ENCODE measurements at places on chromosomes 11 and 22.

- no peak for DNase-seq
Measured at GRCh38 chr22:32355760-32356159, 1.9 kb upstream of the RFPL3 start.

DNA sequence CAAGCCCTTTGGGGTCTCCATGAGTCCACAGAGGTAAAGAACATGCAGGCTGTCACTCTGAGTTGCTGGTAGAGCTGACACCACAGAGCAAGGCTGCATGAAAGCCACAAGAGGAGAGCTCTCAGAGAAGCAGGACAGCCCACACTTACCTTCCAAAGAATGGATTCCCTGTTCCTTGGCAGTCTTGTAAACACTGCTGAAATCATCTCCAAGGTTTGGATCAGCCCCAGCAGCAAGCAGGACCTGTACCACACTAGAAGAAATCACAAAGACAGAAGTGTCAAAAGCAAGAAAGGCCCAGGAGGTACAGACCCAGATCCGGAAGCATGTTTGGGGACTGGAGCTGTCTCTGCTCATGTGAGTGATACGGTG, 54.2 kb downstream of the CLPB start:
- no peak for DNase-seq

- DNase-seq: peak; percentile 5
Measured at GRCh38 chr11:102564110-102564509, 33.6 kb upstream of the MMP7 start.

- DNase-seq: no peak
Measured at GRCh38 chr11:85663080-85663752, 1.7 kb downstream of the CREBZF start.

DNA sequence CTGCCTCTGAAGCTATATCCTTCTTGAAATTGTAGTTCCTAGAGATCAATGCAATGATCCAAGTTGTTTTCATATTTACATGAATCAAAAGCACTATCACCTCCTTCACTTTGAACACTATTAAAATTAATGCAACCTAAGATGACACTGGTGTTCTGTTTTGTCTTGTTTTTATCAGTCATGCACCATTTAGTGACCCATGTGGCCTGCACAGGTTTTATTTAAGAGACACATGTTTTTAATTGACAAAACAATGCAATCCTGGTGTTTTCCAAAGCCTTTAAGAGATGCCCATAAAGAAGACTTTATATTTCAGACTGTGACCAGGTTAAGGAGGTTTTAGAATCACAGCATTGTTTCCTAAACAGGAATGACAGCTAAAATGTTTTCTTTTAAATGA, 177.5 kb downstream of the FAM181B start:
- no peak for DNase-seq

DNA sequence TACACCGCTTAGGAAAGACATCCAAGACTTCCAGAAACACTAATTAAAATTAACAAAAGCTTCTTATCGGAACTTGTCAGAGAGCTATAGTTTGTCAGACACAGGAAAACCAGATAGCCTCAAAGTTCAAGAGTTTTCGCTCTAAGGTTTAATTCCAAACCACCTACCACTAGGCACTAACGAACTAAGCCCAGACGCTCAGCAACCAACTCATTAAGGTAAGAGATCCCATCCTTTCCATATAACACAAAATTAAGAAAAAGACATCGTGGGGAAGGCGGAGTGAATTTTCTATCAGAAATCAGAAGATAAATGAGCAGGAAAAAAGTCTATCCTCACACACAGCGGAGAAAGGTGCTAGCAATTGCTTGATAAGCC, 382 bp downstream of the IMMP1L start:
- no peak for DNase-seq

DNA sequence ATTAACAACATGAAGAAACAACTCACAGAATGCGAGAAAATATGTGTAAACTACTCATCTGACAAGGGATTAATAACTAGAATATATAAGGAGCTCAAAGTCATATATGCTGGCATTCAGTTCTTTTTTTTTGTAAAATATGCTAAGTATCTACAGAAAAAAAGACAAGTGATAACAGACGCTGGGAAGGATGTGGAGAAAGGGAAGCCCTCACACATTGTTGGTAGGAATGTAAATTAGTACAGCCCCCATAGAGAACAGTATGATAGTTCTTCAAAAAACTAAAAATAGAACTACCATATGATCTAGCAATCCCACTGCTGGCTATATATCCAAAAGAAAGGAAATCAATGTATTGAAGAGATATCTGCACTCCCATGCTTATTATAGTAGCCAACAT, 13.8 kb downstream of the GAB2 start:
- no peak for DNase-seq

DNA sequence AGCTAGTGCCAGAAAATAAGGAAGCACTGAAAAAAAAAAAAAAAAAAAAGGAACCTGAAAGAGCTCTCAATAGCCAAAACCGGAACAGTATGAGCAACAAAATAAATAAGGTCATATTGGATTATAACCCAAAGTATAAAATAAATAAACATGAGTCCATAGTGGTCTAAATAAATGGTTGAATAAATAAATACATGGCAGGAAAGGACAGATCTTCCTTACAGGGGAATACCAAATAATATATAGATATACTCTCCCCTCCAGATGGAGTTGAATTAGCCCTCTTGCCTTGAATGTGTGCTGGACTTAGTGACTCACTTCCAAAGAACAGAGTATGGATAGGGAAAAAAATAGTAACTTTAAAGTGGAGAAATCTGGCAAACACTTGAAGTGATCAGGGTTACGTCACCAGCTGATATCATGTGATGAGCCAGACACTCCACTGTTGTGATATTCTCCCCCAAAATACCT, 14.3 kb upstream of the ARRB1 start:
- peak; percentile 65 for DNase-seq

DNA sequence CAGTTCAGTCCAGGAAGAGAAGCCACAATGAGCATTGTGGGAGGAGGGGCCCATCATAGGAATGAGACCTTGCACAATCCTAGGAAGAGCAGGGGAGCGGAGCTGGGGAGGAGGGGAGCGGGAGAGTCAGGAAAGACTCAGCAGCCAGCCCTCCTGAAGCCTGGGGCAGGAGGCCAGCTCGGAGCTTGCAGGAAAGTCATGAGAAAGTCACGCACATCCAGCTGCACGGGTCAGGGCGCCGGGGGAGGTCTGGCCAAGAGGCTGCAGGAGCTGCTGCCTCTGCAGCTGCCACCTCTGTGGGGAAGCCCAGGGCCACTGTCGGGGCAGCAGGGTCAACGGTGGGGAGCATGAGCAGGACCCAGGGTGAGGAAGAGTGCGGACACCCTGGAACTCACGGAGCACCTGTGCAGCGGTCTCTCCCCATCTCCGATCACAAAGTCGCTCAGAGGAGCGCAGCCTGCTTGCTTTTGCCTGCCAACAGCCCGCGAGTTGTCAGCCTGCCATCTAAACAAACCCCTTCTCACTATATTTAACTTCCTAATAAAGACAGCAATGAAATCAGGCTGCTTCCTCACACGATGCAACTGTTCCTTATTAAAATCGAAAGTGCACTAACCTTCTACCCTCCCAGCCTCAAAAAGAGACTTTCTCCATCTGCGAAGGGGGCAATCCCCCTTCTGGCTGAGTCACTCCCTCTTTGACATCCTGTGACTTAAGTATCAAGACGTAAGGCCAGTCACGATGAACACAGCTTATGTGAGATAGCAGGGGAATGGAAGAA, 52.9 kb upstream of the RTL6 start:
- DNase-seq: no peak

GRCh38 chr11:4695442-4695841, 2.2 kb downstream of the OR51E2 start:
- no peak for DNase-seq

- no peak for DNase-seq
Measured at GRCh38 chr22:26430600-26430999, 1.5 kb downstream of the ASPHD2 start.

DNA sequence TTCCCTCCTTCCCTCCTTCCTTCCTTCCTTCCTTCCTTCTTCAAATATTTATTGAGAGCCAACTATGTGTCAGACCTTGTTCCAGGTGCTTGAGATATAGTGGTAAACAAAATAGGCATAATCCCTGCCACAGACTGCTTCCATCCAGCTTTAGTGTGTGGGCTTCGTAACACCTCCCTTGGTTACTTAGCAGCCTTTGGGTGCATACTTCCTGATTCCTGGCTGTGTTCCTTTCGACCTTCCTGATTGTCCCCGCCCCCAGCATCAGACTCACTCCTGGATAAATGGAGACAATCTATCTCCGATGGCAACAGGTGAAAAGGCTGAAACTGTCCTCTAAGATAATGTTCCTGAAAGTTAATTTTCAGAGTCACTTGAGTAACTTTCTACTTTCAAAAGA, 13.5 kb downstream of the CCDC81 start:
- no peak for DNase-seq

- no peak for DNase-seq
Measured at GRCh38 chr11:99020352-99021225, at the start of gene CNTN5. CNTN5 (plus strand) TSS chr11:99020949.

- DNase-seq: no peak
Measured at GRCh38 chr22:48530666-48531065, 1297.0 kb downstream of the BRD1 start.

DNA sequence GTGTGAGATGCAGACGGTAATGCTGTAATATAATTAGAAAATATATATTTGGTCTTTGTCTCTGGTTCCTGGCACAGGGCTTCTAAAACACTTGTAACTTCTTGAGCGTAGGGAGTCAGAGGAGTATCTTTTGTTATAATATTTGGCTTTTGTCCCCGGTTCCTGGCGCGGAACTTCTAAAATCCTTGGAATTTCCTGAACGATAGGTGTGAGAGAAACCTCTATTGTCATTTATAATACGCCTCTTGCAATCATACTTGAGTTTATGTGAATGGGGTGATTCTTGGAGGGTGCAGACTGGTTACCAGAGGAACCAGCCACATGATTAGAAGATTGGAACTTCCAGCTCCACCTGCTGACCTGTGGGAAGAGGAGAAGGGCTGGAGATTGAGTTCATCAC, 54.1 kb upstream of the ZBED5 start:
- DNase-seq: peak; percentile 20

DNA sequence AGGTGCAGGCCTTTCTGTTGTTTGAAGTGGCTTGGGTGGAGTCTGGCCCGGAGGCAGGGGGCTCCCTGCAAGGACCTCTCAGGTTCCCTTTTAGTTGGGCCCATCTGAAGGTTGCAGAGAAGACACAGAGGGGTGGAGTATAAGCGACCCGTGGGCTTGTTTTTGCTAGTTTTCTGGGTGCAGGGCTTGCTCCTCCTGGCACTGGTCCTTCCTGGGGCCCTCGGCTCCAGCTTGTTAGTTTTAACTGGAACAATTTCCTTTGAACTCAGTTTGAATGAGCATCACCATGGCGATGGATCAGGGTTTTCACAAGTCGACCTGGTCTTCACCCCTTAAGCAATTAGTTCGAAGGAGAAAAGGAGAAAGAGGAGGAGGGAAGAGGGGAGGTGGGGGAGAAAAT, 28.5 kb upstream of the OAF start:
- no peak for DNase-seq

- DNase-seq: no peak
Measured at GRCh38 chr11:64894070-64894811, 15.8 kb upstream of the EHD1 start.

DNA sequence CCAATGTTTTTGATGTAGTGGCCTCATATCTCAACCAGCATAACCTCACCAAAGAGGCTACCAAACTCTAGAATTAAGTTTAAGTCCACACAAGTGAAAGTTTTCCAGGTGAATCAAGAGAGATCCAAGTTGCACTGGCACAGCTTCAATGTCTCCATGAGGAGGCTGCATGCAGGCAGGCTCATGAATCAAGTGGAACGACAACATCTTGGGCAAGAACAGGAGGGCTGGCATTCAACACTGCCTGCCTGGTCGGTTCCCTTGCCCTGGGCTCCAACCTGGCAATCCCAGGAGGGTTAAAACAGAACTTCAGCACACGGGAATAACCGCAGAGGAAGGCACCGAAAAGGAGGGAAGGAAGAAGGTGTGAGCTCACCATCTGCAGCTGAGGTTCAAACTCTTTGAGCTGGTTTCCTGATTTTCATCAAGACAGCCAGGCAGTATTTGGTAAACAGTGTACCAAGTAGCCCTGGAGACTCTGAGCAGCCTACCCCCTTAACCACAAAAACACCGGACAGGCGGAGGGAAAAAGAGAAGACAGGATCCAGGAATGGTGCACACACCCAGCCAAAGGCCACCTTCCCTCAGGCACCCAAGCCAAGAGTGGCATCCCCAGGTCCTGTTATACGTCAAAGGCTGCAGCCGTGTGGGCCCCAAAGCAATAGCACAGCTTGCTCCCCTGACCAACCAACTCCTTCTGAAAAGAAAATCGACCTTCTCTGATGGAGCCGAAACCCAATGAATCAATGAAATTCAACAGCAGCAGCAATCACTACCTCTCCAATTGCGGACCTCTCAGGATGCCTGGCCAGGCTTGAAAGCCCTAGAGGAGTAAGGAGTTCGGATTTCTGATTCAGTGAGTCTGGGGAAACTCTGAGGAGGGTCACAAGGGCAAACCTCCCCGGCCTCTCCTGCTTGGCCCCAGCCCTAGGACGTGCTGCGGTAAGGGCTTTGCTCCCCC, 1.3 kb downstream of the PACSIN2 start:
- DNase-seq: no peak

GRCh38 chr11:68202165-68202564, 10.9 kb downstream of the KMT5B start:
- no peak for DNase-seq

- no peak for DNase-seq
Measured at GRCh38 chr22:34986523-34986922, 79.4 kb upstream of the ISX start.

DNA sequence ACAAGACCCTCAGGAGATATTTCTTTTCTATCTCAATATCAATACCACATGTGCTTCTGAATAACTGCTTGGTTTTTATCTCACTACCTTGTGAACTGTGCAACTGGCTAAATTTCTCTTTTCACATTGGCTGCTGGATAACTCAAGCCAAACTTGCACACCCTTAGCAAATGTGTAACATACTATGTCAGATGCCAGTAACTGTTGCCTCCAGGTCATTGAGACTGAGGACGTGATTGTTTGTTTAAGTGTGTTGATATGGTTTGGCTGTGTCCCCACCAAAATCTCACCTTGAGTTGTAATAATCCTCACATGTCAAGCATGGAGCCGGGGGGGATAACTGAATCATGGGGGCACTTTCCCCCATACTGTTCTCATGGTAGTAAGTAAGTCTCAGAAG, 90.2 kb upstream of the LIN7C start:
- DNase-seq: no peak

- no peak for DNase-seq
Measured at GRCh38 chr11:43997022-43997660, 50.6 kb upstream of the ACCSL start.

DNA sequence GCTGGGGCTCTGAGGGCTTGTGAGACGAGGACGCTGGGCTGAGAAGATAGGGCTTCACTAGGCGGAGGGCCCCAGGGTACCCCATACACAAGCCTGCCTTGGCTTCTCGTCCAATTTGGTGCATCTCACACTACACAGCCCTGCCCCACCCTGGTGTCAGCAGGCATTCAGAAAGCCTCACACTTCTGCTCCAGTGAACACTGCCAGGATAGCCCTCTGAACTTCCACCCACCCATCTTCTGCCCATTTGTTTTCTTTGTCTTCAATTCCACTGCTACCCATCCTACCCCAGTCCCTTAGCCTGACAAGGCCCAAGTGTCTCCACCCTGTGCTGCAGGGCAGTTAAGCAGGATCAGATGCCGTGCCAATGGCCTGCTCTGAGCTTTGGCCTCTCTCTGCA, 1.9 kb upstream of the BUD13 start:
- no peak for DNase-seq

GRCh38 chr11:130817330-130817944, 98.8 kb downstream of the SNX19 start:
- DNase-seq: no peak

GRCh38 chr22:37218399-37218770, 6.1 kb upstream of the SSTR3 start:
- DNase-seq: no peak

GRCh38 chr11:26087120-26087935, 244.6 kb upstream of the ANO3 start:
- no peak for DNase-seq
